ENCODE measurements at places on chromosomes 12 and 14. TPM values are rescaled to one million over a fixed set of nuclear protein-coding genes. Genes with fewer than 3 reads are reported as not detected.

DNA sequence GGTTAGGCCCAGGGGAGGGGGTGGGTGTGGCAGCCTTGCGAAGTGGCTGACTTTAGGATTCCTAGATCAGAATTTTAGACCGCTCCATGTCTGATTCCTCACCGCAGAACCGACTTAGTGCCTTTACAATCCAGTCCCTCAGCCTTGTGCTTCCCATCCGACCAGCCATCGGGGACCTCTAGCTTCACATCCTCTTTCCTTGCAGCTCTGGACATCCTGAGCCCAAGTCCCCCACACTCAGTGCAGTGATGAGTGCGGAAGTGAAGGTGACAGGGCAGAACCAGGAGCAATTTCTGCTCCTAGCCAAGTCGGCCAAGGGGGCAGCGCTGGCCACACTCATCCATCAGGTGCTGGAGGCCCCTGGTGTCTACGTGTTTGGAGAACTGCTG, 557 bp downstream of the COPS7A start:
- DNase-seq = no peak

- no peak for DNase-seq
Measured at GRCh38 chr12:12267742-12268200, 927 bp upstream of the LRP6 start.

DNA sequence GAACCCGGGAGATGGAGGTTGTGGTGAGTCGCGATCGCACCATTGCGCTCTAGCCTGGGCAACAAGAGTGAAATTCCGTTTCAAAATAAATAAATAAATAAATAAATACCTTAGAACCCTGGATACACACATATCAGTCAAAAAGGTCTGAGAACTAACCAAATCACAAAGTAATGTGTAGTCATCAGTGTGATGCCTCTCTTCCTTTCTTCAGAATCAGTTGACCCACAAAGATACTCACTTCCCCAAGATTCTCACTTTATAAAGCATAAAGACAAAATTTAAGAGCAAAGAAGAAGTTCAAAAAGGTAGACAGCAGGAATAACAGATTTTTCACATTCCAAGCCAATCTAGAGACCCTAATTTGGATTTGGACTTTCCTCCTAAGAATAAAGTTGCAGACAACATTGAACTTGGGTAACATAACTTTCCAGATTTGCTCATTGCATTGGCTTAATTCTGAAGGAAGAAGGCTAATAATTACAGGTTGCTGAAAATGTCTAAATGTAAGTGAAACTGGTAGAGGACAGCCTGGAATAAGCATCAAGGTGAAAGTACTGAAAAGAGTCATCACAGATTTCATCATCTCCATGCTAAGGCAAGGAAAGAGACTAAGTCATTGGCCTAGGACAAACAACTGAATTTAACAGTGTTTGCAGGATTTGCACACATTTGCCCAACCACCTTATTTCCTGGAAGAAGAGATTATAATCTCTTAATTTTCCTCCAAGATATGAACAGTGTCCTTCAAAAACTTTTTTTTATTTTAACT, 17.4 kb downstream of the TMED10 start:
- peak; percentile 41 for DNase-seq

DNA sequence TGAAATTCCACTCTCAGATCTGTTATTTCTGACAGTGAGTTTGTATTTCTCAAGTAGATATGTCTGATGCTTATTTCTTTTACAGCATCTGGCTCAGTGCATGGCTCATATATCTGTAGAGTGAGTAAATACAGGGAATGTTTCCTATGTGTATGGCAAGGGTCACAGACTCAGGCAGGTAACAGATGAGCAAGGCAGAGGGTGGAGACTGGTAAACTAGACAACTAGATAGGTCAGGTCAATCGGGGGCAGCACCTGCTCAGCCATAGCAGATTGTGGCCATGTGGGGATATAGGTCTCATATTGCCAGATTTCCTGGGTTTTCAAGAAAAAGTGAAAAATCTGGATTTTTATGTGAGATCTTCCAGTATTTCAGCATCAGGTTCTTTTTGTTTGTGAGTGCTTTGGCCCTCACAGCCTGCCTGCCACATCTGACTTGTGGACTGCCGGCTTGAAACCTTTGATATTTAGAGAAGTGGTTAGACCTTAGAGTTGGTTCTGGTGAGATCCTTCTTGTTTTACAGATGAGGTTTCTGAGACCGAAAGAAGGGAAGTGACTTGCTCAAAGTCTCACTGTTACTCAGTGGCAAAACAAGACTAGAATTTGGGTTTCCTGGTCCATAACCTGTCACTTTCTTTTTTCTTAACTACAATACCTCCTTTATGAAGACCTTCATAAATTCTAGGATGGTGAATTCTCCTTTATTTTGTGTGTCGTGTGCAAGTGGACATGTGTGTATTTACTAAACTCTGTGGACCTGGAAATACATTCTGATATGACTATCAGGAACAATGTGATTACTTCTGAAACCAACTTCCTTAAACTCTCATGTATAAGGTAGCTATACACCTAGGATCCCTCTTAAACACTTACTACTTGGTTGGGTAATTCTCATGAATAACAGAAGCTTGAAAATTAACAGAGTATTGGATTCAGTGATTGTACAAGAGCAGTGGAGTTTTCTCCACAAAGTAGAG, 34.4 kb downstream of the PROX2 start:
- peak; percentile 77 for DNase-seq

- no peak for DNase-seq
Measured at GRCh38 chr12:66541426-66541825, 137.4 kb downstream of the GRIP1 start.

DNA sequence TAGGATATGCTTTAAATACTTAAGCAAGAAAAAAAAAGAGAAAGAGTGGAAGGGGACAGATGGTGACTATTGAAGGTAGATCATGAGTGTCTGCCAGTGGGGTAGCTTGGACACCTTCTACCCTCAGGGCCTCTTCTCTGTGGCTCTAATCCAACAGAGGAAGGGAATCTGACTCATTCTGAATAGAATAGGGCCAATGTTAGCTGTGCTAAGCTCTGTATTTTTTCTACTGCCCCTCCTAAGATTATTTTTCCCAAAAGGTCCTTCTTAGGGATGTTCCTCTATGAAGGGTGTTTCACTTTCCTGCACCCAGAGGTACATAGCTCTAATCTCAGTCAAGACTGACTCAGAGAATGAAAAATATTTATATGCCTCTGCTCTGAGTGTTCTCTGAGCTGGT, 25.6 kb downstream of the UNC79 start:
- DNase-seq = no peak

DNA sequence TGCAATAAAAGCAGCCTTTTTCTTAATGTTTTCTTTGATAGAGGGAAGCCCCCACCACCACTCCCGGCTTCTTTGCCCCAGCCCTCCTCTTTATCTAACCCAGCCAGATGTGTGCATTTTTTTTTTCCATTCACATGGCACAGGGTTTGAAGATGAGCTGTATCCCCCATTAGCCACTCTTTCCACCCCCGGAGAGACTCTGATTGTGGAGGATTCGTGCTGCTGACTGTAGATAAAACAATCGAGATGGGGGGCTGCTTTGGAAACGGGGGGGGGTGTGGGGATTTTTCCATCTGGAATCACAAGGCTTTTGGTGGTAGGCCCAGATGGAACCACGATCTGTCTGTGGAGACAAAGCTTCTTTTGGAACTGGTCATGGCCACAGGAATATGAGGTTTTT, 46.2 kb upstream of the VASH1 start:
- DNase-seq = no peak

- no peak for DNase-seq
Measured at GRCh38 chr12:67802731-67803130, 154.2 kb downstream of the DYRK2 start.

DNA sequence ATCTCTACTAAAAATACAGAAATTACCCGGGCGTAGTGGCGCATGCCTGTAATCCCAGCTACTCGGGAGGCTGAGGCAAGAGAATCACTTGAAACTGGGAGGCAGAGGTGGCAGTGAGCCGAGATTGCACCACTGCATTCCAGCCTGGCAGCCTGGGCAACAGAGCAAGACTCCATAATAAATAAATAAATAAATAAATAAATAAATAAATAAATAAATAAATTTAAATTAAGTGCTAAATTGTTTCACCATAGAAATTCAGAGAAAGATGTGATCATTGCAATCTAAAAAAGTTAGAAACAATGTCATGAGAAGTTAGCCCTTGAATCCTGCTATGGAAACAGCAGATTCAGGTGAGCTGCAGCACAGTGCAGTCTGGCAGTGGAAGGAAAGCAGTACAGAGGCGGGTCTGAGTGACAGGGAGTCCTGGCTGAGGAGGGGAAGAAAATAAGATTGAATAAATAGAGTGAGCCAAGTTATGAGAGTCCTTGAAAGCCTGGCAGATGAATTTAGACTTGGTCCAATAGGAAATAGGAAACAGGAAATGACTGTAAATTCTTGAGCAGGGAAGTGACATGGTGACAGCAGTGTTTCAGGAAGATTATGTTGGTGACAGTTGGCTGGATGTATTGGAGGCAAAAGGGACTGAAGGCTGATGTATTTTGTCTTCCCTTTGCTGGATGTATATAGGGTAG, 241.5 kb downstream of the GXYLT1 start:
- no peak for DNase-seq

DNA sequence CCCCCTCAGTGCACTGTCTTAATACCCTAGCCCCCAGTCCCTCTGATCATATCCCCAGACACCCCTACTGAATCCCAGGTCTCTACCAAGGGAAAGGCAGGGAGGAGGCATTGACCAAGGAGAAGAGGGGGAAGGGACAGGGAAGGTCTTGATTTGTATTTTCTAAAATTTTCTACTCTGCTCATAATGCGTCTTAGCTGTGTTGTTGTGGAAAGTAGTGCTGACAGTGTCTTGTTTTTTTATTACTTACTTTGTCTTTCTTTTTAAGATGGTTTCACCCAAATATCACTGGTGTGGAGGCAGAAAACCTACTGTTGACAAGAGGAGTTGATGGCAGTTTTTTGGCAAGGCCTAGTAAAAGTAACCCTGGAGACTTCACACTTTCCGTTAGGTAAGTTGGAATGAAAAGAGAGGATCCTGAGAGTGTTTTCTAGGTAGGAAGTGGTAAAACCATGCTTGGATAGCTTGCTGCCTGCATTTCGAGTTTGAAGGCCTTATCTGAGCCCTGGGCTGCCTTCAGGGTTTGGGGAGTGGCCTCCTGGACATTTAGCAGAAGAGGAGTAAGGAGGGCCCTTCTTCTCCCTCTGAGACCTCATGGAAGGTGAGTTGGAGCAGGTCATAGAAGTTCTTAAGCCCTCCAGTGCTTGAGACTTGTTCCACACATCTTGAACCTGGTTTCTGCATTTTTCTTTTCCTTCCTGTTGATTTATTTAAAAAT, 27.4 kb downstream of the PTPN11 start:
- DNase-seq = no peak

- DNase-seq = no peak
Measured at GRCh38 chr12:61860451-61860850, 399.8 kb upstream of the USP15 start.

- DNase-seq = no peak
Measured at GRCh38 chr12:91890742-91891141, 254.9 kb downstream of the BTG1 start.

- no peak for DNase-seq
Measured at GRCh38 chr12:128682548-128683275, 141.0 kb downstream of the SLC15A4 start.

GRCh38 chr14:34374998-34375740, 86.9 kb downstream of the SPTSSA start:
- DNase-seq = no peak

- peak; percentile 9 for DNase-seq
Measured at GRCh38 chr14:20970983-20971704, 15.9 kb downstream of the RNASE2 start.

GRCh38 chr14:104887623-104888488, 22.8 kb downstream of the CEP170B start:
- no peak for DNase-seq

- no peak for DNase-seq
Measured at GRCh38 chr14:51660741-51661140, 9.0 kb downstream of the FRMD6 start.

DNA sequence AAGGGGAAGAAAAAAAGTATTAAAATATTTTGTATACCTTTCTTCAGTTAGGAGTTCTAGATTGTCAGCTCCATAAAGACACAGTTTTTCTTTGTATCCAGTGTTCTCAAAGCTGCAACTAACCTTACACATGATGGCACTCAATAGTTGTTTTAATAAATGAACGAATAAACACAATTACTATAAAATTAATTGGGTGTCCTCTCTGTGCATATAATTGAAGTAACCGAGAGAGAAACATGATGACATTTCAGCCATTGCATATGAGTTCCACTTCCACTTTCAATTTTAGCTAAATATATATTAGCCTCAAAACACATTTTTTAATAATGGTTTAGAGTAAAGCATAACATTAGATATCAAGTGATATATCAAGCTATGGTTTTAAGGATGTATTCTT, 671.2 kb downstream of the LRFN5 start:
- DNase-seq = no peak

DNA sequence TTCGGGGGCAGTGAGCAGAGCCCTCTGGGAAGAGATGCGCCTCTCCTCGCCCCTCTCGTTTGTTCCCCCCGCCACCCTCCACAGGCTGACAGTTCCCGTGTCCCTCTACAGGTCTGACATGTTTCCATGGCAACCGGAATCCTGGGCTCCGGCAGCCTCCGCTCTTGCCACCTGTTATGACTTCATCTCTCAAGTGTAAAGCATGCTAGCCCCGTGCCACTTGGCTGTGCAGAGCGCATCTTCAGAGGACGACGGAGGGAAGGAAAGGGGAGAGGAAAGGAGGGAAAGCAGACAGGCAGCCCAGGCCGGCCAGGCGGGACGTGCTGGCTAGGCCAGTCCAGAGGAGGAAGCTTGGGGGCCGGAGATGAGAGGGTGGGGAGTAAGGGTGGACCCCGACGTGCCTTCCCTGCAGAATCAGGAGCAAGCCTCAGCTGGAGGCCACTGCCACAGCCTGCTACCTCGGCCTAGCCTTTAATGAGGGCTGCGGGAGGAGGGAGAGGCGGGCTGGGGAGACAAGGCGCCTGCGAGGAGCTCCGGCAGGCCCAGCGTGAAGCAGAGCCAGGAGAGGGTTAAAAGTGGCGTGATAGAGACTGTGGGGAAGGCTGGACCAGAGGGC, 214.3 kb downstream of the DPF3 start:
- DNase-seq = no peak

DNA sequence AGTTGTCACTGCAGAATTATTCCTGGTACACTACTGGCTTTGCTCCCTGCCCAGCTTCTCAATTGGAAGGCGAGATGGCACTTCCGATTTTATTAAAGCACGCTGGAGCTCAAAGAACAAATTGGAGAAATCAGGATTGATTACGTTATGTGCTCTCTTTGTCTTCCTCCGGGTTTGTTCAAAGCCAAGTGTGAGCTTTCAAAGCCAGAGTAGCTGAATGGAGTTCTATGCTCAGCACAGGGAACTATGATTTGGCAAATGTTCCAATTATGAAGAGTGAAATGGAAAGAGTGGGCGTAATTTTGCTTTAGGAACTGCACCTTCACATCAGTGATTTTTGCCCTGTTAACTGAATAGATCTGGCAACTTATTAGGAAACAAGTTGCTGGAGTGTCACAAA, 72.4 kb downstream of the FLRT2 start:
- DNase-seq = no peak

Gene HOXC13
- polyA plus RNA-seq = not detected

Gene EIF2B2
- 85.8 TPM for polyA plus RNA-seq

Gene PTPRO
- 1.3 TPM for polyA plus RNA-seq

Gene MLXIP
- polyA plus RNA-seq = 4.2 TPM

Gene CEBPE
- not detected for polyA plus RNA-seq

Gene STAT2
- polyA plus RNA-seq = 60.8 TPM

Gene KRT80
- polyA plus RNA-seq = not detected

Gene LMNTD1
- not detected for polyA plus RNA-seq

Gene TAS2R20
- polyA plus RNA-seq = 0.23 TPM
